ENCODE measurements at places on chromosomes 4 and X.

DNA sequence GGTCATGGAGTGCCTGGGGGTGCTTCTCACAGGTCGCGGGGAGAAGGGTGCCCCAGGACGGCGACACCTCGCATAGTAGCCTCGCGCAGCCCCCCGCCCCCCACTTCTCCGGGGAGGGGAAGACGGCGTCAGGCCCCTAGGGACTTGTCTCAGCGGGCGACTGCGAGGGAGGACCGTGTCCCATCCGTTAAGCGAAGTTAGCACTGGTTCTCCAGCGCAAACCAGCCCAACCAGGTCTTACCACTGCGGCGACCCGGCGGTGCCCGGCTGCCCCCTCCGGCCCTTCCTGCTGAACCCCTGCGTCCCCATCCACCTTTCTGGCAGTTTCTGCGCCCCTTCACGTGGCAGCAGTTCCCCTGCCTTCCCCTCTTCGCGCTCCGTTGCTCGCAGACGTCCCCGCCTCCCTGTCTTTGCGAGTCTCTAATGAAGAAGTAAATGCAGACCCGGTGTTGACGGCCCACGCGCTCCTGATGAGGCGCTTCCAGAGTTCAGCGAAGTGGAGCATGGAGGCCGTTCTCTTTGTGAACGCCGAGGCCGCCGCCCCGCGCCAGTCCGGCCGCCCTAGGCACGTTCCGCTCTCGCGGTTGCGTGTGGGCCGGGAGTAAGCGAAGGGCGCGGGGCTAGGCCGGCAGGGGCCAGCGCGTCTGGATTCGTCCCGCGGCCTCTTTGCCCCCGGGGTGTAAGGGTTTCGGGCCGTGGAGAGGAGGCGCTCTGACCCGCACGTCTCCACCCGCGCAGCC, 3.0 kb downstream of the SLIT2 start:
- DNase-seq: no peak

DNA sequence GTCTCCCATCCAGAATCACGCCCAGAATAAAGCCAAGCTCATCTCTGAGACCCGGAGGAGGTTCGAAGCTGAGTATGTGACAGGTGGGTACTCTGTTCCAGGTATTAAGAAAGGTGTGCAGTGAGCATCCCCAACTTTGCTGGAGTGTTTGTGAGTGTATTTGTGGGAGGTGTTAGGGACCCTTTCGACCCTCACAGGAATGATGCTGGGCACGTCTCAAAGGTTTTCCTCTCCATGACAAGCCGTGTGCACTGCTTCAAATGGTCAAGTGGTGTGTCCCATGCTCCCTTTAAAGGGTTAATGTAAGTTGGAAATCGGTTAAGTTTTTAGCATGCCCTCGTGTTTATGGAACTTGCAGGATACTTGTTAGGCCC, 442 bp downstream of the MOSPD2 start:
- no peak for DNase-seq

DNA sequence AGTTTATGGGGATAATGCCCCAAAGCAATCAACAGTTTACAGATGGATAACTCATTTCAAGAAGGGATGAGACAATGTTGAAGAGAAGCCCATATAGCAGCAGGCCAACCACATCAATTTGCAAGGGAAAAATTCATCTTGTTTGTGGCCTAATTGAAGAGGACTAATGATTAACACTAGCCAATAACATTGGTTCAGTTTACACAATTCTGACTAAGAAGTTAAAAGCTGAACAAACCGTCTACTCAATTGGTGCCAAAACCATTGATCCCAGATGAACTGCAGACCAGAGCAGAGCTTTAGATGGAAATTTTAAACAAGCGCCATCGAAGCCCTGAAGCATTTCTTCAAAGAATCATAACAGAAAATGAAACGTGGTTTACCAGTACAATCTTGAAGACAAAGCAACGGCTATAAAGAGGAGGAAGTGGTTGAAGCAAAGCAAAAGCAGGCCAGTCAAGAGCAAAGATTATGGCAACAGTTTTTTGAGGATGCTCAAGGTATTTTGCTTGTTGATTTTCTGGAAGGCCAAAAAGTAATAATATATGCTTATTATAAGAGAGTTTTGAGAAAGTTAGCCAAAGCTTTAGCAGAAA, 20.5 kb upstream of the BLTP1 start:
- DNase-seq: no peak

DNA sequence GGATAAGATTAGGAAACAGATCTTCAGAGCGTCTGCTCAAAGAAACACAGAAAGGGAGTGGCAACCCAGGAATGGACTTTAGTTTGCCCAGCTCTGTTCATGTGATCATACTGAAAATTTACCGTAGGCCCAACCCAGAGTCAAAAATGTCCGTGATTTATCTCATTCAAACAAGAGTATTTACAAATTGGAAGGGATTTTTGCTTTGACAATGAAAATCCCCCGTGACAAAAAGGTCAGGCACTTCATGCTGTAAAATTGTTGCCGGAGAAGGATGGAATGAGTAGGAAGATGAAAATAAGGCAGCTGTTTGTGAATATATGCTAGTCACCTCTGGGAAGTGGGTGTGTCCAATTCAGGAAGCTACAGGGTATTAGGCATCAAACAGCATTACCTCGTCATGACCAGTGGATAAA, 1.2 kb downstream of the SULT1B1 start:
- no peak for DNase-seq

- DNase-seq: no peak
Measured at GRCh38 chr4:185839194-185839712, 27.3 kb upstream of the SORBS2 start.

- no peak for DNase-seq
Measured at GRCh38 chr4:124862261-124862660, 149.7 kb upstream of the ANKRD50 start.

- DNase-seq: no peak
Measured at GRCh38 chrX:155953055-155953454, 44.4 kb upstream of the IL9R start.

DNA sequence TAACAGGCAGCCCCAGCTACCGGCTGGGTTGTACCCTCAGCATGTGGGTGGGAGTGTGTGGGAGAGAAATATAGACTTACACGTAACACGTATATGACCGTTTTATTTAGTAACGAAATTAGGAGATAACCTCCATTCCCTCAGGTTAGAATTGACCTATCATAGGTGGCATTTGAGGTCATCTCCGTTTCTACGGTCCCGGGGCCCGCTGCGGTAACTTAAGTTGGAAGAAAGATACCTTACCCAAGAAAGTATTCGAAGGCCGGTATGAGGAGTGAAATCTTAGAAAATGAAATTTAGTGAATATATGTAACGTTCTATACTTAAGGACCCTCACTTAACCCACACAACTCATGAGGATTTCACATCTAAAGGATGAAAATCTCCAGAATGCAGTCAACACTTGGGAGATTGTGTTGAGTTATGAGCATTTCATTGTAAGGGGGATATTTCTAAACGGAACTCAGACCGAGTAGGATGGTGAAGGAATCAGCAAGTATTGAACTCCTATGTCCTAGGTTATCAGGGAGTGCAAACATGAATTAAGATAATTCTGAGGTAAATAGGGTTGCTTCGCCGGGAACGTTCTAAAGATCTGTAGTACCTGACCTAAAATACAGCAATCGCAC, 891 bp downstream of the CISD2 start:
- peak; percentile 38 for DNase-seq

GRCh38 chr4:140609548-140610425, 41.0 kb upstream of the UCP1 start:
- DNase-seq: no peak

- no peak for DNase-seq
Measured at GRCh38 chrX:78321809-78322208, 5.6 kb downstream of the CYSLTR1 start.

- DNase-seq: no peak
Measured at GRCh38 chr4:143095447-143095846, 89.3 kb upstream of the USP38 start.

GRCh38 chr4:121726642-121727268, 30.0 kb upstream of the ANXA5 start:
- DNase-seq: no peak

- DNase-seq: no peak
Measured at GRCh38 chr4:165328101-165328425, 594 bp downstream of the MSMO1 start.

DNA sequence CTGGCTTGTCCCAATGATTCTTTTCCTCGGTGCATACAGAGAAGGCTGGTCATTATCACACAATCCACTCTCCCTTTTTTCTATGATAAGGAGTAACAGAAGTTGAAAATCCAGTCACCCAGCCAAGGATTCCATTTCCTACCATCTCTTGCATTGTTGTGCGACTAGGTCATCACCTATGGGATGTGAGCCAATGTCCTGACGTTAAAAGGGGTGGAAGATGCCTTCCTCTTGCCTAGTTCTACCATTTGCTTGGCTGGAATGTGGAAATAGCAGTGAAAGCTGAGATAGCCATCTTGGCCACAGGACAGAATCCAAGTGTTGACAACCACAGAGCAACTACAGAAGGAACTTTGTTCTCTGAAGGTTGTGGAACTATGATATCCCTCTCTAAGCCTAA, 132.2 kb upstream of the KIT start:
- no peak for DNase-seq

DNA sequence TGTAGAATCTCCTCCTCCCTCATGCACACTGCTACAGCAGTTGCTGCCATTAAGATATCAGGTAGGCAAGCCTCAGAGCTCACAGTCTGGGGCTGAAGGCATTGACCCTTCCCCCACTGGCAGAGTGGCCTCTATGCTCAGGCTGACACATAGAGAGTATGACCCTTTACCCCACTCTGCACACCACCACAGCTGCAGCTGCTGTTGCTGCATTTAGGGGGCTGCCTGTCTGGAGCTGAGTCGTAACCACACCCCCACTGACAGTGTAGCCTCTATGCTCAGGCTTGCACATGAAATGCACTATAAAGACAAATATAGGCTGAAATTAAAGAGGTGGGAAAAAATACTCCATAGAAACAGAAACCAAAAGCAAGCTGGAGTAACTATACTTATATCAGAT, 289.3 kb upstream of the PABPC4L start:
- DNase-seq: no peak

- no peak for DNase-seq
Measured at GRCh38 chrX:18992829-18993228, 8.9 kb upstream of the PHKA2 start.

- no peak for DNase-seq
Measured at GRCh38 chr4:176492646-176493302, 173.0 kb downstream of the SPCS3 start.

DNA sequence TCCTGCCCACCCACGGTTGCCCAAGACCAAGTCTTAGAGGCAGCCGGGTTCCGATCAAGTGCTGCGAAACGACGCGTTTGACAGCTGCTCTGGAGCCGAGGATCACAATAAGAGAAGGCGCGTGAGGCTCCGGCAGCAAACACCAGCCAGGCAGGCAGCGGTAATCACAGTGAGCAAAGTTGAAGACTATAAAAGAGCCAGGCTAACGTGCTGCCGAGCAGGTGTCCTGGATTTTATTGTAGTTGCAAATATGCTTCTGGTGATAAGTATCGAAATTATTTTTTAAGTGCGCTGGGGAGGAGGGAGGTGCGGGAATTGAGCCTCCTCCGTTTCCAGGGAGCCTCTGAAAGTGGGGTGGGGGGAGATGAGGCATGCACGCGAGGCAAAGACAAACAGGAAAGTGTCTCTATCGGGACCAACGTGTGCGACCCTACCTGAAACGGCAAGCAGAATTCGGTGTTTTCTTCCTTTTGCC, 590 bp downstream of the GABRA2 start:
- no peak for DNase-seq

GRCh38 chr4:10666616-10667015, 18.0 kb downstream of the CLNK start:
- no peak for DNase-seq

DNA sequence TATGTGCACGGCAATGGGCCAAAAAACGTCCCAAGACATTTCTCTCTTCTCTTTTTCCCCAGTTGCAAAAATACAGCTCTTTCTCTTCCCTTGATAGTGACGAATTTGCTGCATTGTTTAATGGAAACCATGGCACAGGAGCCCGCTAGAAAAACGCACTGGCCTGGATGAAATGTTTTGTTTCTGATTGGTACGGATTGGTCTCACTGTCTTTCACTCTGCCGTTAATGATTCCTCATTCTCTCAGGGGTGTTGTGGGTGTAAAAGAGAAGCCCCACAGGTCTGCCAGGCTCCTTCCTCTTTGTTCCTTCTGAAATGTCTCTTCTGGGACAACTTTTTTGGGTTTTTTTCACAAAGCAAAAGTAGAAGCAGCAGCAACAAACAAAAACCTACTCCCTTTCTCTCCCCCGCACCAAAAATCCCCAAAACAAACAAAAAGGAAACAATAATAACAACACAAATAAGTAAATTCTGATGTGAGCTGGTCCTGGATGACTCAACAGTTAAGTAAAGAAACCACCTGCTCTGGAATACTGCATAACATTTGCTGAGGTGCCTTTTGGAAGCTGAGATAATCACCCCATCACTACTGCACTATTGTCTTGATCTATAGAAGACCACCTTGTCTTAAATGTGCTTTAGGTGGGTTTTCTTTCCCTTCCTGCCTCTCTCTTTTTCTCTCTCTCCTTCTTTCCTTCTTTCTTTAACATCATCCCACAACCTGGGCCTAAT, 89.8 kb downstream of the PLAC1 start:
- no peak for DNase-seq

- no peak for DNase-seq
Measured at GRCh38 chr4:14277505-14277904, 650.0 kb upstream of the BOD1L1 start.

GRCh38 chr4:79272761-79273160, 53.1 kb downstream of the NAA11 start:
- DNase-seq: no peak

DNA sequence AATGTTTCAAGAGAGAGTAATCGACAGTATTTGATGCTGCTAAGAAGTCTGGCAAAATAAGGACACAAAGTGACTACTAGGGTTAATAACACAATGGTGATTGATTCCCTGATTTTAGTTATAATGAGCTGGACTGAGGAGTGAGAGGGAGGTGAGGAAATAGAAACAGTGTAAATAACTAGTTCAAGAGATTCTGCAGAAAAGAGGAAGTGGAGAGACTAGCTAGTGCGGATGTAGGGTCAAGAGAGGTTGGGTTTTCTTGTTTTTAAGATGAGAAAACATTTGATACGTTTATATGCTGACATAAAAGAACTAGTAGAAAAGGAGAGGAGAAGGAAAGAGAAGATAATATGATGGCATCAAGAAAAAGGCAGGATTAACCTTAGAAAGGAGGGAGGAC, 12.2 kb upstream of the TRPC5 start:
- DNase-seq: no peak

DNA sequence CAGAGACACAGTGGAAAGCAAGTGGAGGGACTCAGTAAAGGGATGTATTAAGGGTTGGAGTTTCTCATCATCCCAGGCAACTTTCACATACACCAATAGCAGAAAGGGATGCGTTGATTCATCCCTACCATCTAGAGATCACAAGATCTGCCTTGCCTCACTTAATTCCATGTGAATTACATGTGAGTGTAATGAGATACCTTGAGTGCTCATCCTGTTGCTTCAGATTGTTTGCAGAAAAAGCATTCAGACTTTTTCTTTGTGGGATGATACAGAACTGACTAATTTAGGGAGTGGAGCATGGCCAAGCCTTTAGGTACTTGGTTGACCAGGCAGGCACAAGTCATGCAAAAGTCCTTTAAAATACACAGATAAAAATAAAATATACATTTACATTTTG, 124.8 kb upstream of the SLIT2 start:
- DNase-seq: no peak

All from activated CD4-positive, CD25-positive, alpha-beta regulatory T cell (primary cell).